Activated CD4-positive, CD25-positive, alpha-beta regulatory T cell treated with anti-CD3 and anti-CD28 coated beads, Interleukin-2, amount 50 U/mL, for 72 hours (primary cell): ENCODE measurements at places on chromosomes 16 and 17.
A peak's percentile ranks its signal among the peaks of the same experiment; 100 is the strongest.

GRCh38 chr17:17765359-17766076 is 71.3 kb downstream of the SREBF1 start:
- no peak for DNase-seq

DNA sequence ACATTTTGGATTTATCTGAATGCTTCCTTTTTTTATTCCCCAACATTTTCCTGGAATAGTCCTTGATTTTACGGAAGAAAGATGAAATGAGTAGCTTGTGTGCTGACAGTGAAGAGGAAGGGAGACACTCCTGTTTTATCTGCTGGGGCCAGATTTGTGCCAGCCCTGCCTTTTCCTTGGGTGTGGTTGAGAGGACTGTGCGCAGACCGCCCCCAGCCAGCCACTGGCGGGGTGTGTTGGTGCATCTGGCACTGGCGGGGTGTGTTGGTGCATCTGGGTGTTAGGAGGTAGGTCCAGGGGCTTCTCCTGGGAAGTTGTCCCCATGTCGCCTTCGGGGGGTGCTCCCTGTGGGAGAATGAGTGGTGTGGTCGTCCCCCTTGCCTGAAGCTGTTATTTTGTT is 39.5 kb downstream of the RAP1GAP2 start:
- no peak for DNase-seq

- no peak for DNase-seq
Observed at GRCh38 chr16:80347900-80348299, 192.9 kb upstream of the DYNLRB2 start.

DNA sequence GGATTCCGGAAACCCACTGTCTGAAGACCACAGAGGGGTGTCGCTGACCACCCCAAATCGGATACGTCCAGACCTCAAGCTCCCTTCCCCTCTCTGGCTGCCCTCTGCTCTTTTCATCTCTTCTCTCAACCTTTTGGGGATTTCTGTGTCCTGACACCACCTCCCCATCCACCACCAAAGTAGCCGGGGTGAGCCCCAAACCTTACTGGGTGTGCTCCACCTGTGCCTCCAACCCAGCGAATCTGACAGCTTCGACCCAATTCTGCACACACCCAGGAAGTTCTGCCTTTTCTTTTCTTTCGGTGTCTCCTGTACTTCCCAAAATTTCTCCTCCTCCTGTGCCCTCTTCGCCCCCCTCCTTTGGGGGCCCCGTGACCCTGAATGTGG is 534 bp downstream of the KCTD11 start:
- DNase-seq: no peak

DNA sequence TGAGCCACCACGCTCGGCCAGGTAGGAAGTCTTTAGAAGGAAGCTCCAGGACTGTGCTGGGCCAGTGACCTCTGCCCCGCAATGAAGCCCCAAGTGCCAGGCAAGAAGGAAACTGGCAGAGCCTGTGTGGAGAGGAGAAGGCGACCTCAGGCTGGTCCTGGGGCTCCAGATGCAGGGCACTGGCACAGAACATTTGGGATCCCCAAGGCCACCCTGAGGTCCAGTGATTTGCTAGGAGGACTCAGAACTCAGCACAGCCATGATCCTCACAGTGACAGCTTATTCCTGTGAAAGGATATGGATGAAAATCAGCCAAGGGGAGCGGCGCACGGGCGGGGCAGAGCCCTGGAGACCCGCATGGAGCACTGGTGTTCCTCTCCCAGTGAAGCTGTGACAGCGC is 24.1 kb downstream of the MGAT5B start:
- no peak for DNase-seq

GRCh38 chr16:8293413-8293812 is 296.9 kb downstream of the TMEM114 start:
- no peak for DNase-seq

DNA sequence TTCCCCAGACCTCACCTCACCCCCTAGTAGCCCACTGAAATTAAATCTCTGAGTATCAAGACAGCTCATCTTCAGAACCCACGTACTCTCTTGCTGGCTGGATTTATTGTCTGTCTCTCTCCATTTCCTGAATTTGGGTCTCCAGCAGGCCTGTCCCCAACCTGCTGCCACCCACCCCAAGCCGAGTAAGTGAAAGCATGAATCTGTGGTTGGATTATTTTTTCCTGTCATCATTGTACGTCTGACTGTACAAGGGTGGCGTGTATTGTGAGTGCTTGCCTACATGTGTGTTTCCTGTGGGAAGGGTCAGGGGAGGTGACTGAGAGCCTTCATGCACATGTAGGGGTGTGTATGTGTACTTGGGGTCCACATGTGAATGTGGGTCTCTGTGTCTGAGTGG is 5.4 kb downstream of the TNP2 start:
- DNase-seq: no peak

DNA sequence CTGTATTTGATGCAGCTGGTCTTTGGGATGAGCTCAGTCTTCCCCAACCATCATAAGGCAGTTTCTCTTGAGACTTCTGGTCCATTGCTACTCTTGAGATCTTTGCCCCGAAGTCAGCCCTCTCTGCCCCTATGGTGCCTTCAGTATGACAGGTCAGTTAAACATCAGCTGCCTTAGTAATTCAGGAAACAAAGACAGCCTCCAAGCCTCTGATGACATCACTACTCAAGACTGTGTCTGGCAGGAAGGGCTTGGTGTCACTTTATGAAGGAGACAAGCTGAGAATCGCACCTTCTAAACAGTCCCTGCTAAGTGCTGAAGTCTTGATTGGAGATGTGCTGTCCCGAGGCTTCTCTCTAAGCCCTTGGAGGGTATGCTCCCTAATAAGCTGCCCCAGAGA is 104.9 kb upstream of the TBX2 start:
- DNase-seq: no peak

- peak; percentile 89 for DNase-seq
Observed at GRCh38 chr17:8152112-8152775, at the start of gene PER1. PER1 (minus strand) TSS chr17:8152404; CDS start chr17:8150706, 1,698 bp downstream.

- DNase-seq: peak; percentile 42
Observed at GRCh38 chr16:55508941-55509931, at the start of gene LPCAT2. LPCAT2 (plus strand) TSS chr16:55509072; CDS start chr16:55509182, 110 bp downstream.

GRCh38 chr17:49963626-49964302 is 5.2 kb upstream of the DLX4 start:
- no peak for DNase-seq

DNA sequence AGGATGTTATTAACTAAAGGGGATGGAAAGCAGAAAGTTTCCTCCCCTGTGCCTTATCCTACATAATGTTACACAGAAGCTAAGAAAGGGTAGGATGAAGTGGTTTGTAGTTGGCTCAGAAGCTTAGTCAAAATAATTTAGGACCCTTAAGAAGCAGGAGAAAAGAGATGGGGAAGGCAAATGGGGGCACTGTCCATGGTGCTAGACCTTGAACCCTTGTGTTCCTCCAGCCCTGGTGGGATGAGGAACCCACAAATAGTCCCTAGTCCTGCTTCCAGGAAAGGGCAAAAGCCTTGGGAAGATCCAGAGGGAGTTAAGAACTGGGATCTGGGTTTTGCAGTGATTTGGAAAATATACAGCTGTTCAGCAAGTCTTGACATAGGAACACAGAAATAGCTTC is 54.5 kb downstream of the SLC5A11 start:
- DNase-seq: no peak

DNA sequence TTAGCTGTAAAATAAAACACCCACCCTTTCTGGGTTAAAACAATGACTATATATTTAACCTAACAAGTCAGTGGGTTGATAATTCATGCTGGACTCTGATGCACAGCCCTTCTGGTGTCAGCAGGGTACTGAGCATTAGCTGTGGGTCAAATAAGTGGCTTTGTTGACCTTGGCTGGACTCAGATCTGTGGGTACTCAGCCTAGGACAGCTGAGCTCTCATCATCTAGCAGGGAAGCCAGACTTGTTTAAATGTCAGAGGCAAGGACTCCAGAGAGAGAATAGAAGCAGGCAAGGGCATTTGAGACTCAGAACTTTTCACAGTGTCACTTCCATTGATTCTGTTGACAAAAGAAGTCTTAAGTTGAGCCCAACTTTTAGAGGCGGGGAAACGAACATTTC is 1063.8 kb upstream of the CDH8 start:
- no peak for DNase-seq

DNA sequence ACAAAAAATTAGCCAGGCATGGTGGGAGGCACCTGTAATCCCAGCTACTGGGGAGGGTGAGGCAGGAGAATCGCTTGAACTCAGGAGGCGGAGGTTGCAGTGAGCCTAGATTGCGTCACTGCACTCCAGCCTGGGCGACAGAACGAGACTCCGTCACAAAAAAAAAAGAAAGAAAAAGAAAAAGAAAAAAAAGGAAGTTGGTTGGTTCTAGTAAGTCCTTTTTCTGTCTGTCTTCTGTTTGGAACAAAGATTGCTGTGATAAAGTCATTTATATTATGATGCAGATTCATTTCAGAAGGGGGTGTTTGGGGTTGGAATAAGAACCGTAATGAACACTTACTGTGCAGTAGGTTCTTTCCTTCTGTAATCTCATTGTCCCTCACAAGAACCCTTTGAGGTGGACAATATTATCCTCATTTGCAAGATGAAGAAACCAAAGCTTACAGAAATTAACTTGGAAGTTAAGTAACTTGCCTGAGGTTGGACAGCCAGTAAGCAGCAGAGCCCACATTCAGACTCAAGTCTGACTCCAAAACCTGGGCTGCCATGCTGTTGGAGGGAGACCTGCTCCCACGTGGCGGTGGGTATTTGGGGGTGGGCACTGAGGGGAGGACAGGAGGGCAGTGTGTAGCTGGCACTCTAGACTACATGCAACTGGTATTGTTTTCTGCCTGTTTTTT is 10.3 kb downstream of the MINK1 start:
- DNase-seq: no peak

DNA sequence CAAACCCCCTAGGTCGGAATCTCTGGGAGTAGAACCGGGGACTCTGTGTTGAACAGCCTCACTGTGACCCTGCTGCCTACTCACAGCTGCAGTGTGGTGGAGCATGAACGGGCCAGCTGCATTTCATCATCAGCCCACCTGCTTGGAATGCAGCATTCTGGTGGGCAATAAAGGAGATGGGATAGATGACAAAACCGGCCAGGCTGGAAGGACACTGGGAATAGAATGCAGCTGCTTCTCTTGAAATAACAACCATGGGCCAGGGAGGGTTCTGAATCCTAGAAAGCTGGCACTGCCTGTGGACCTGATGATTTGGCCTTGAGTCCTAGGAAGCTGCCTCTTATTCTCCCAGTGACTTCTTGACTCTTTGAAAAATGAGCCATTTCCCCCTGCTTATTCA is 23.5 kb downstream of the CFAP97D1 start:
- DNase-seq: no peak

DNA sequence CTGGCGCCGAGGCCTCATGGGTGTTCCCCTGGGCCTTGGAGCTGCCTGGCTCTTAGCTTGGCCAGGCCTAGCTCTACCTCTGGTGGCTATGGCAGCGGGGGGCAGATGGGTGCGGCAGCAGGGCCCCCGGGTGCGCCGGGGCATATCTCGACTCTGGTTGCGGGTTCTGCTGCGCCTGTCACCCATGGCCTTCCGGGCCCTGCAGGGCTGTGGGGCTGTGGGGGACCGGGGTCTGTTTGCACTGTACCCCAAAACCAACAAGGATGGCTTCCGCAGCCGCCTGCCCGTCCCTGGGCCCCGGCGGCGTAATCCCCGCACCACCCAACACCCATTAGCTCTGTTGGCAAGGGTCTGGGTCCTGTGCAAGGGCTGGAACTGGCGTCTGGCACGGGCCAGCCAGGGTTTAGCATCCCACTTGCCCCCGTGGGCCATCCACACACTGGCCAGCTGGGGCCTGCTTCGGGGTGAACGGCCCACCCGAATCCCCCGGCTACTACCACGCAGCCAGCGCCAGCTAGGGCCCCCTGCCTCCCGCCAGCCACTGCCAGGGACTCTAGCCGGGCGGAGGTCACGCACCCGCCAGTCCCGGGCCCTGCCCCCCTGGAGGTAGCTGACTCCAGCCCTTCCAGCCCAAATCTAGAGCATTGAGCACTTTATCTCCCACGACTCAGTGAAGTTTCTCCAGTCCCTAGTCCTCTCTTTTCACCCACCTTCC is 7.9 kb downstream of the HIRIP3 start:
- DNase-seq: no peak

- no peak for DNase-seq
Observed at GRCh38 chr17:81135505-81136278, 29.6 kb upstream of the PVALEF start.

DNA sequence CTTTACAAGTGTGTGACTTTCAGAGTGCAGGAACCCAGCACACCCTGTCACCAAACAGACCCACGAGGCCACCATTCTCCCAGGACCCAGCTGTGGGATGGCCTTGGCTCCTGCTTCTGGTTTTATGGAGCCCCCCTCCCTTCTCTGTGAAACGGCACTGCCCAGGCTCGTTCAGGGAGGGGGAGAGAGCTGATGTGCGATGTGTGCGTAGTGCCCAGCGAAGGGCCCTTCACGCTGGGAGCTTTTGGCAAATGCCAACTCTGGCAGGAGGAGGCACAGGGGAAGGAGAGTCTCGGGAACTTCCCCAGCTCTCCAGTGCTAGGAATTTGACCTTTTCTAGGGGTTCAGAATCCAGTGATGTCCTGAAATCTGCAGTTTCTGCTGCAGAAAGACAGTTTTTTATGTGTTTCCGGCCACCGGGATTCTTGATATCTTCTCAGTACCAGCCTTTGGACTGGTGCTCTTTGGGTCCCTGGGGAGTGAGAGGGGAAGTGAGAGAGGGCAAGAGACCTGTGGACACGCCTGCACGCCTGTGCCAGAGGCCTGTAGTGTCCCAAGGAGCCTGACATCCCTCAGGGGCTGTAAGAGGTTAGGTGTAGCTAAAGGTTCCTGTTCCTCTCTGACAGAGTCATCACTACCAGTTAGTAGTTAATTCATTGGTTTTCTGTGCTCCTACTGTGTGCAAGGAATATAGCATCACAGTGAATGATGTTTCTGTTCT is 45.1 kb downstream of the CMIP start:
- no peak for DNase-seq

DNA sequence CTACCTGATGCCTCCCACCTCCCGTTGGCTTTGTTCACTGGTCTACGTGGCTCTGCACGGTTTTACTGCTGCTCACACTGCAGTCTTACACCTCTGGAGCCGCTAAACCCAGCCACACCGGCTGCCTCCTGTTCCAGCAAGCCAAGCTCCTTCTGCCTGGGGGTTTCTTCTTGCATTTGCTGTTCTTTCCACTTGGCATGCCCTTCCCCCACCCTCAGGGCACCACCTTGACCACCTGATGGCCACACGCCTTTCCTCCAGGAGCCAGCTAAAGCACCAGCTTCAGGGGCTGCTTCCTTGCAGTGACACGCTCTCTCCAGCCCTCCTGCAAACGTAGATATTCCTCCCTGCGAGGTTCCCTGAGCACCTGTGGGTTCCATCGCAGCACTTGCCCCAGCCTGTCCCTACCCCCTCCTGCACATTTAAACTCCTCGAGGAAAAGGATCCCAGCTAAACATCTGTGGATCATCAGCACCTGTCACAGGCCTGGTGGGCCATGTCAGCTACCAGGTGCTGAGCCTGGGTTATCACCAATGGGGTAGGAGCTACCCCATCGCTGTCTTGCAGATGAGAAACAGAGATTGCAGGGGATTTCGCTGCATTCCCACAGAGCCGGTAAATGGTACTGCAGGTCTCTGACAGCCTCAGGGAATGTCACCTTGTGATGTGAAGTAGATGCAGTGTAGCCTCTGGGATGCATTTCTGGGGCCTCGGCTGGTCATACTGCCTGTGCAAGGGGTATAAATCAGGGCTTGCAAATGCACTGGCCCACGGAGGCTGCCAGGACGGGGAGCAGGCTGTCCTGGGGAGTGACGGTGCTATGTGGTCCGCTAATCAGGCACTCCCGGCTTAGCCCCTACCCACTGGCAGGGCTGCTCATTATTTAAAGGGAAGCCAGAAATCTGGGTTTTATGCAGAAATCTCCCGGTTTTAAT is 285.2 kb downstream of the CPPED1 start:
- no peak for DNase-seq
